ENCODE measurements at places on chromosomes 13 and 19. TPM values are rescaled to one million over a fixed set of nuclear protein-coding genes. Genes with fewer than 3 reads are reported as not detected.

DNA sequence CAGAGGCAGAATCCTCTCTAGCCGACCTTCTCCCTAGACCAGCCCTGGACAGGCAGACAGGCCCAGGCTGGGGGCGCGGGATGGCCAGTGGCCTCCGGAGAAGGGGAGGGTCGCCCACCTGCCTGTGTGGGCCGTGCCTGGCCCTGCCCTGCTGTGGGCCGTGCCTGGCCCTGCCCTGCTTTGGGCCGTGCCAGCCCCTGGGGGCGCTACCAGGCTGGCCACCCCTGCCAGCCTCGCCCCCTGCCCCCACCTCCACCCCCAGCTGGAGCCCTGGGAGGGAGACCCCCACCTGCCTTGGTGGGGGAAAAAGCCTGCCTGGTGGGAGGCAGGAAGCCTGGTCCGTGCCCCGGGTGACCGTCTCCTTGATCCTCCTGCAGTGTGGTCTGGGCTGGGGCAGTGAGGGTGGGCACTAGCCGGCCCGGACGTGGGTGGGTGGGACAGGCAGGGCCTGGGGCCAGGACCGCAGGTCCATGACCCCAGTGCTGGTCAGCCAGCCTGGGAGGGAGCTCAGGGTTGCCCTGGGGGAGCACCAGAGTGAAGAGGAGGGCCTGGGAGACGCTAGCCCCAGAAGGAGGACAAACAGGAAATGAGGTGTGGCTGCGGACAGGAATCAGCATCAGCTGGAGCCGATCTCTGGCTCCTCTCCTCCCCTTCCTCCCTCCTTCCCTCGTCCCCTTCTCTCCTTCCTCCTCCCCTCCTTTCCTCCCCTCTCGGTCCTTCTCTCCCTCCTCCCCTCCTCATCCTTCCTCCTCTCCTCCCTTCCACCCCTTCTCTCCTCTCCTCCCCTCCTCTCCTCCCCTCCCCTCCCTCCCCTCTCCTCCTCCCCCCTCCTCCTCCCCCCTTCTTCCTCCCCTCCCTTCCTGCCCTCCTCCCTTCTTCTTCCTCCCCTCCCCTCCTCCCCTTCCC lies 5.1 kb upstream of the MKNK2 start:
- peak overlapping the region; percentile 93 for H3K27ac ChIP-seq
- H3K4me3 ChIP-seq = peak overlapping the region; percentile 45
- no peaks in the 10 kb centered on the region for H3K36me3 ChIP-seq
- H3K4me1 ChIP-seq = peaks cover 84% of the 10 kb centered on the region

- H3K27me3 ChIP-seq = no peaks in the 10 kb centered on the region
- no peaks in the 10 kb centered on the region for H3K36me3 ChIP-seq
- H3K4me3 ChIP-seq = peak overlapping the region; percentile 89
- peak; percentile 71 for DNase-seq
Measured at GRCh38 chr13:19864746-19865309, 1.4 kb upstream of the ZMYM5 start.

GRCh38 chr13:25171517-25172302 lies at the start of gene AMER2:
AMER2 (minus strand) TSS chr13:25172288; CDS start chr13:25171619, 669 bp downstream.
- no peak for DNase-seq
- no peak within 1 kb of the TSS for H3K27ac ChIP-seq
- no peaks in the 10 kb centered on the region for H3K36me3 ChIP-seq
- H3K27me3 ChIP-seq = peaks cover 63% of the 10 kb centered on the region

- no peaks in the 10 kb centered on the region for H3K36me3 ChIP-seq
- H3K27ac ChIP-seq = no peak overlapping the region
- H3K4me1 ChIP-seq = peaks cover 16% of the 10 kb centered on the region
- no peaks in the 10 kb centered on the region for H3K27me3 ChIP-seq
Measured at GRCh38 chr13:51818781-51819511, 15.0 kb upstream of the DHRS12 start.

- H3K27ac ChIP-seq = no peak overlapping the region
- peaks cover 94% of the 10 kb centered on the region for H3K36me3 ChIP-seq
- no peak overlapping the region for H3K4me3 ChIP-seq
- H3K4me1 ChIP-seq = no peaks in the 10 kb centered on the region
- H3K27me3 ChIP-seq = no peaks in the 10 kb centered on the region
Measured at GRCh38 chr19:15114153-15114540, 6.9 kb downstream of the SYDE1 start.

DNA sequence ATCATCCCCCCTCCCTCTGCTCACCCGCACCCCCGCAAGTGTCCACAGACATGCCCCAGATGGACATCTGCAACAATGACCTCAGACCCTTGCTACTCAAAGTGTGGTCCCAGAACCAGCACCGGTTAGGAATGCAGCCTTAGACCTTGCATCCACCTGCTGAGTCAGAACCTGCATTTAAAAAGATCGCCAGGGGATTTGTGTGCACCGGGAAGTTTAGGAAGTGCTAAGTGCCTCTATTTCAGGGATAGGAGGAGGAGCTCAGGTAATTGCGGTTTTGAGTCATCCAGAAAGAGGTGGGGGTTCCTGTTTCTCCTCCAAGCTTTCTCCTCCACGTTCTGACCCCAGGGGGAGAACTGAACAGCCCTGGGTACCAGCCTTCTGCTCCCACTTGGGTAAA lies 46.2 kb downstream of the CACNA1A start:
- no peak for DNase-seq
- H3K4me3 ChIP-seq = no peak overlapping the region
- peaks cover 5% of the 10 kb centered on the region for H3K27me3 ChIP-seq
- H3K4me1 ChIP-seq = no peaks in the 10 kb centered on the region
- no peak overlapping the region for H3K27ac ChIP-seq

GRCh38 chr13:103130146-103130545 lies 63.9 kb upstream of the SLC10A2 start:
- H3K4me1 ChIP-seq = no peaks in the 10 kb centered on the region
- no peak for DNase-seq
- H3K27ac ChIP-seq = no peak overlapping the region
- H3K4me3 ChIP-seq = no peak overlapping the region
- no peaks in the 10 kb centered on the region for H3K27me3 ChIP-seq

DNA sequence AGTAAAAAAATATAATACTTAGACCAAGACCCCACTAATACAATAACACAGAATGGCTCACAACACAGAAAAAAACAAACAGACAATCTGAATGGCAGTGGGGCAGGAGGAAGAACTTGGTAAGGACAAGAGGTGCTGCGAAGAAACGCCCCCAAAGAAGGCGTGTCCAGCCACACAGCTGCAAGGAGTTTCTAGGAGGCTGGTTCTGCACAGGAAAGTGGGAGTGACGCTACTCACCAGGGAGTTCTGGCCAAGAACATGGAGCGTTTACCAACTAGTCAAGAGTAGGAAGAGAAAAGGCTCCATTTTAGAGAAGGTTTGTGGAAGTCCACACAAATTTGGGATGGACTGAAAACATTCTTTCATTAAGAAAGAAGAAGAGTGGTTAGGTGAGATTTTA lies 95.3 kb upstream of the SLC15A1 start:
- H3K36me3 ChIP-seq = peaks cover 81% of the 10 kb centered on the region
- no peak overlapping the region for H3K27ac ChIP-seq
- no peaks in the 10 kb centered on the region for H3K4me1 ChIP-seq
- no peak for DNase-seq

- peak; percentile 56 for DNase-seq
- no peak overlapping the region for H3K4me3 ChIP-seq
- peaks cover 31% of the 10 kb centered on the region for H3K36me3 ChIP-seq
- H3K27me3 ChIP-seq = peaks cover 11% of the 10 kb centered on the region
- H3K27ac ChIP-seq = no peak overlapping the region
- H3K4me1 ChIP-seq = no peaks in the 10 kb centered on the region
Measured at GRCh38 chr19:6828698-6829633, 56.5 kb downstream of the VAV1 start.

GRCh38 chr13:98691360-98691759 lies 61.1 kb downstream of the SLC15A1 start:
- H3K27me3 ChIP-seq = no peaks in the 10 kb centered on the region
- H3K4me1 ChIP-seq = no peaks in the 10 kb centered on the region
- DNase-seq = no peak
- H3K27ac ChIP-seq = no peak overlapping the region
- H3K4me3 ChIP-seq = no peak overlapping the region

DNA sequence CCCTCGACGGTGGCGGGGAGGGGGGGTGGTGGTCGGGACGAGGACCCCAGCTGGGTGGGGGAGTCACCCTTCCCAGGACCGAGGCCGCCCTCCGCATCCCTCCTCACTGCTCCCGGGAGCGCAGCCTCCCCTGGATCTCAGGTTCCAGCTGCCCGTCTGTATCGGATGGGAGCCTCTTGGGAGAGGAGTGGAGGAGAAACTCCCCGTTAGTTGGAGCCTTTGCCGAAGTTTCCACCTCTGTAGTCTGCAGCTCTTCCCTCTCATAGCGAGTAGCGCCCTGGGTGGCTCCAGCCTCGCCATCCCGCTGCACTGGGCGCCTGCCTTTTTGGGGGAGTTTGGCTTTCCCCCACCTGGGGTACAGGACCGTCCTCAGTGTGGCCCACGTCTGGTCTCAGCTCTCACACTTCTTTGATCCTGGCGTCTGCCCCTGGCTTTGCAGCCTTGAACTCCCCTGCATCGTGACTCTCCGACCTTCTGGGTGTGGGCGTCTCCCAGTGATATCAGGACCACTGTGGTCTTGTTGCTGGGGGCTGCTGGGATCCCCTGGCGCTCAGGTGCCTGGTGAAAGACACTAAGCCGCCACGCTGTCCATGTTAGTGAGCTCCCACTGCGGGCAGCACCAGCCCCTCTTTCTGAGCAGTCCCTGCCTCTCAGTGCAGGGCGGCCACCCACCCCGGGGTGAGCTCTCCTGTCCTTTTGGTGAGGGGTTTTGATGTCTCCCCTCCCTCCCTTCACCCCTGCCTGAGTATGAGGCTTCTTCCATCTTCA lies 1.1 kb downstream of the CNOT3 start:
- peaks cover 47% of the 10 kb centered on the region for H3K4me1 ChIP-seq
- peak overlapping the region; percentile 94 for H3K4me3 ChIP-seq
- DNase-seq = no peak
- H3K27ac ChIP-seq = peak overlapping the region; percentile 96

- no peak overlapping the region for H3K27ac ChIP-seq
- no peaks in the 10 kb centered on the region for H3K4me1 ChIP-seq
- DNase-seq = no peak
- H3K36me3 ChIP-seq = no peaks in the 10 kb centered on the region
- H3K4me3 ChIP-seq = no peak overlapping the region
- no peaks in the 10 kb centered on the region for H3K27me3 ChIP-seq
Measured at GRCh38 chr13:61830475-61830874, 414.8 kb upstream of the PCDH20 start.

DNA sequence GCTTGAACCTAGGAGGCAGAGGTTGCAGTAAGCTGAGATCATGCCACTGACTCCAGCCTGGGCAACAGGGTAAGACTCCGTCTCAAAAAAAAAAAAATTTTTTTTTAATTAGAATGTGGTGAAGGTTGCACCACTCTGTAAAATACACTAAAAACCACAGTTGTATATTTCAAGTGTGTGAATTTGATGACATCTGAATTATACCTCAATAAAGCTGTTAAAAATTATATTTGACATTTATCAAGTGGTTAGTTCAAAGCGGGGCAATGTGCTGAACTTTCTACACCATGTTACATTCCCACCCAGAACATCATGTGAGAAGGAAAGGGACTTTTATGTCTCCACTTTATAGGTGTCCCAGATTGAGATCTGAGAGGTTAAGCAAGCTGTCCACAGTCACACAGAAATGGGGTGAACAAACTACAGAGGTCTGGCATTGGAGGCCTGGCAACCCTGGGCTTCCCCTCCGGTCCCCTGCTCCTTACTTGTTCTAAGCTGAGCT lies 5.9 kb upstream of the S1PR5 start:
- no peak overlapping the region for H3K27ac ChIP-seq
- H3K4me3 ChIP-seq = no peak overlapping the region
- H3K36me3 ChIP-seq = no peaks in the 10 kb centered on the region
- peaks cover 29% of the 10 kb centered on the region for H3K27me3 ChIP-seq
- DNase-seq = no peak

GRCh38 chr19:11693505-11694499 lies 44.9 kb downstream of the ZNF823 start:
- H3K36me3 ChIP-seq = no peaks in the 10 kb centered on the region
- H3K27me3 ChIP-seq = no peaks in the 10 kb centered on the region
- H3K27ac ChIP-seq = peak overlapping the region; percentile 51
- peaks cover 17% of the 10 kb centered on the region for H3K4me1 ChIP-seq

PEPD gene
- 94.0 TPM for total RNA-seq

CYSLTR2 gene
- 2.6 TPM for total RNA-seq

C19orf81 gene
- total RNA-seq = 5.2 TPM

CGB2 gene
- total RNA-seq = not detected

ACP5 gene
- total RNA-seq = 650 TPM

SMAD9 gene
- total RNA-seq = 17.6 TPM

PSG7 gene
- total RNA-seq = not detected

OR7D2 gene
- total RNA-seq = 0.59 TPM

MYO1F gene
- total RNA-seq = 162 TPM

EFNA2 gene
- not detected for total RNA-seq

CGB7 gene
- 0.77 TPM for total RNA-seq

SYT3 gene
- 1.2 TPM for total RNA-seq

ANGPTL8 gene
- not detected for total RNA-seq
